ENCODE measurements at places on chromosomes 11 and 22.

DNA sequence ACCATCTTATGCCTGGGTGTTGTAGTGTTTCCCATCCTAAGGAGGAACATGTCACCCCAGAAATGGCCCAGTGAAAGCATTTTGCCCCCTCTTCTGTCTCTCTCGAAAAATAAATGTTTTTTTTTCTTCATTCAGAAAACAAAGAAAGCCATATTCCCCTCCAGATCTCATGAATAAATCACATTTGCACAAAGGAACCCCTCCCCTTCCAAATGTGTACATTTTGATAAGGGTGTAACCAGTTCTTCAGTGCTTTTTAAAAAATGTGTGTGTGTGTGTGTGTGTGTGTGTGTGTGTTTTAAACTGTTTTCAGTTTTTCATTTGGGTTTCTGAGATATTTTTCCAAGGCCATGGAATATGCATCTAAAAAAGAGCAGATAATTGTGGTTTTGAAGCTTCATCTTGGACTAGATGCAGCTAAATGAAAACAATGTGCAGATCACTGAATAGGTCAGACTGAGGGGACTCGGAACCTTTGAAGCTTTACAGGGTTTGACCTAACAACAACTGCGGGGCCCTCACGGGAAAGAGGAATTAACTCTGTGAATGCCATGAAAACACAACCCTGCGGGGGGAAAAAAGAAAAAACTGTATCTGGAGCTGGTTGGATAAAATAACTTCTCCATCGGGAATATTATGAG lies 76.4 kb downstream of the YAP1 start:
- DNase-seq, result no peak

DNA sequence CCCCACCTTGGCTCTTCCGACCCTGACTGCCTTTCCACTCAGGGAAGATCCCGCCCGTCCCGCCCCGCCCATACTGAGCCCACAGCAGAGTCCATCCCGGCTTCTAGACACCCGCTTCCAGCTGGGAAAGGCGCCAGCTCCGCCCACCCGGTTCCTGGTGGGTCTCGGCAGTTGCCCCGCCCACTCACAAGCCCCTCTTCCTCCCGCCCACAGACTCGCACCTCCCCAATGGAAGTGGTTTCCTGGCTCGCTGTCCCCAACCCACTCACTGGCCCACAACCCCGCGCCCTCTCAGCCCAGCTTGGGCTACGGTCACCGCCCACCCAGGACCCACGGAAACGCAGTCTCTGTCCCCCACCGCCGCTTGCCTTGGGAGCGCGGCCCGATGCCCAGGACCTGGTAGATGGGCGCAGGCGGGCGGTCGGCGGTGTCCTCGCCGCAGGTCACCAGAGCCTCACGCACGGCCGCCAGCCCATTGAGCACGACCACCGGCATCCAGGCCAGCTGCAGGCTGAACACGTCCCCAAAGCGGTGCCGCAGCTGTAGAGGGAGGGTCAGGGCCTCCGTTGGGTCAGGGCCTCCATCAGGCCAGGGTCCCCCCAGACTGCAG lies 22.2 kb upstream of the CYP2D6 start:
- DNase-seq, result no peak

DNA sequence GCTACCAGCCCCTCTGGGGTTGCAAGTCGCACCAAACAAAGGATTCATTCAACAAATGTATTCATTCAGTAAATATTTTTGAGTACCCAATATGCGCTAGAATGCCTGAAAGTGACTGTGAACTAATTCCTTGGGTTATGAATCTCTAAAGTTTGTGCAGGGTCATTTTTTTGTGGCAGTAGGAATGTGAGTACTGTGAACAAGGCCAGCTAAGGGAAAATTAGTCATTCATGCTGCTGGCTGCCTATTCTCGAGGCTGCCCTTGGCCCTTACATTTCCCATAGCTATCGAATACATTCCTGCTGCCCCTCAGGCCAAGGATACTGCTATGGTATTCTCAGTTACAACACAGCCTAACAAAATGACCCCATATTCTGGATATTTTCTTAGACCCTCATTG lies 141.6 kb downstream of the TRPC6 start:
- DNase-seq, result no peak

GRCh38 chr11:72037554-72038311 lies 39.0 kb downstream of the IL18BP start:
- no peak for DNase-seq

DNA sequence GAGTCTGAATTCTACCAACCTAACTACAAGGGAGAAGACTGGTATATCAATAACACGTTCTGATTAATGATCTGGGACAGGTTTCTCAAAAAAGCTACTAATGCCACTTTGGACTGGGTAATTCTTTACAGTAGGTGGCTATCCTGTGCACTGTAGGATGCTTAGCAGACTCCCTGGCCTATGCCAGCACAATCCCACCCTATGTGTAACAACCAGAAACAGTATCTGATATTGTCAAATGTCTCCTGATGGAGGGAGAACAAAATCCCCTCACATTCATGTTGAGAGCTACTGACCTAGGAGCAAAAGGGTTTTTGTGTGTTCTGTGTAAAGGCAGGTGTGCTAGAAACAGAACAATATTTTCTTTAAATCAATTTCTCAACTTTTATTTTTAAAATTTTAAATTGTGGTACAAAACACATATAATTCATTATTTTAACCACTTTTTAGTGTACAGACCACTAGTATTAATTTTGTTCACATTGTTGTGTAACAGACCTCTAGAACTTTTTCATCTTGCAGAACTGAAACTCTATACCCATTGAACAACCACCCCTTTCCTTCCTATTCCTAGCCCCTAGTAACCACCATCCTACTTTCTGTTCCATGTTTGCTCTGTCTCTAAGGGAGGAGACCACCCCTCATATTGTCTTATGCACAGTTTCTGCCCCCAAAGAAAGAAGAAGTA lies 2.1 kb upstream of the MS4A6A start:
- no peak for DNase-seq

- DNase-seq, result no peak
Observed at GRCh38 chr11:8735094-8735493, 52.5 kb downstream of the RPL27A start.

- peak; percentile 6 for DNase-seq
Observed at GRCh38 chr11:69209038-69209350, 53.3 kb downstream of the SMIM38 start.

DNA sequence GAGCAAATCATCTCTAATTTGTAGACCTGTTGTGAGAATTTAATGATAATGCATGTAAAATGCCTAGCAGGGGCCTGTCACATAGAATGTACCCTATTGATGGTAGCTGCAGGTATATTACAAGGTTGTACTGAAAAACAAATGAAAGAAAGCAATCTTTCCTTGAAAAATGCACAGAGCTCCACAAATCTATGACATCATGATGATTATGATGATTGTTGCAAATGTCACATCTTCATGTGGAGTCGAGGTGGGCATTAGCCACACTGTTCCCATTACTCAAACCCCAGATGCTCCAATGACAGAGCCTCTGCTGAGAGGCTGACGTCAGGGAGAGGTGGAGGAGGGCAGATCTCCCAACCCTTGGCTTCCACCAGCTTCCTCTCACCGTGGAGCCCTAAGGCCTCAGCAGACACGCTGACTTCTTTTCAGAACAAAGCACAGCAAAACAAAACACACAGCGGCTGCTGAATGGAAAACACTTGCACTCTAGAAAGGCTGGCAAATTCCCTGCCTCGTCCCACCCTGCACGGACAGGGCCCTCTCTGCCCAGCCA lies 298.3 kb downstream of the KIRREL3 start:
- DNase-seq, result no peak

- DNase-seq, result no peak
Observed at GRCh38 chr11:11427542-11427941, 74.5 kb upstream of the CSNK2A3 start.

GRCh38 chr22:44660051-44660830 lies 41.8 kb upstream of the PRR5 start:
- DNase-seq, result no peak

DNA sequence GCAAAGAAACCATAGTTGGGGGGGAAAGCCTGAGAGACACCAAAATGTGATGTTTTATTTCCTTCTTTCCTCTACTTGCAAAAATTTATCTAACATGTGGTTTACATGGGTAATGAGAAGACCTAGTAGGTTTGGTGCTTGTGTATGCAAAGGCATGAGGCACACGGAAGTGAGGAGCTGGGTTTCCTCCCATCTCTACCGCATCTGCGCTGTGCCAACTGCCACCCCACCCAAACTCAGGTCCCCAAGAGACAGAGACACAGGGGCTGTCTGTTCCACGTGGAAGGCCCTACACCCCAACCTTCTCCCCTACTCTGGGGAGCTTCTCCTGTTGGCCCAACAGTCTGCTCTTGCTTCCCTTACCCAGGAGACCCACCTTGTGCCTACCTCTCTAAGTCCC lies 4.8 kb downstream of the RTL6 start:
- no peak for DNase-seq

DNA sequence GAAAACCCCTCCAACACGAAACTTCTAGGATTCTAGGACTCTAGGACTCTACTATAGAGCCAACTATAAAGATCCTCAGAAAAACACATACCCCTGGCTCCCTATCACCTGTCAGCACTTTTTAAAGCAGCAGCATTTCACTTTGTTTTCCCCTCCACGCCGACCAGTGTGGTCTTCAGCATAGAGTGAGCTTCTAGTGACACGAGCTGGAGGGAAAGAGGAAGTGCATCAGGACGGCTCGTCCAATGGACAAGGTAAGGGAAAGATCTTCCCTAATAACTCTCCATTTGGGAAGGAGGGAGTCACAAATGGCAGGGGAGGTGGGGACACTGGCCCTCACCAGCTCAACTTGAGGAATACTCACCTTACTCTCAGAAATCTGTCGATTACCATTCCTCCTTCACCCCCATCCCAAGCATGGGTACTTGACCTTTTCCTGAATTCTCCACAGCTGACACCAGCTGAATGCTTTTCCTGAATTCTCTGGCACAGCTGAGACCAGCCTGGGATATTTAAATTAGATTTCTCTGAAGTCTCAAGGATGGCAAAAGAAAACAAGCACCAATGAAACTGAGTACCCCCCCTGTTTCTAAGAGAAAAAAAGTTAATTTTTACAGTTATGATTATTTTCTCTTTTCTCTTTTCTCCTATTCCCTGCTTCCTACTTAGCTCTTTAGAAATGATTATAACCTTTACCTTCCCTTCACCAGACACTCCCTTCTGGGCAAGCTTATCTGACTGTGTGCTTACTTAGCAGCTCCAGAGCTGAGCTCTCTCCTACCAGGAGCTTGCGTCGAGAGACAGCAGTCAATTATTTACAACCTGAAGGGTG lies 33.3 kb upstream of the NNMT start:
- peak; percentile 34 for DNase-seq

DNA sequence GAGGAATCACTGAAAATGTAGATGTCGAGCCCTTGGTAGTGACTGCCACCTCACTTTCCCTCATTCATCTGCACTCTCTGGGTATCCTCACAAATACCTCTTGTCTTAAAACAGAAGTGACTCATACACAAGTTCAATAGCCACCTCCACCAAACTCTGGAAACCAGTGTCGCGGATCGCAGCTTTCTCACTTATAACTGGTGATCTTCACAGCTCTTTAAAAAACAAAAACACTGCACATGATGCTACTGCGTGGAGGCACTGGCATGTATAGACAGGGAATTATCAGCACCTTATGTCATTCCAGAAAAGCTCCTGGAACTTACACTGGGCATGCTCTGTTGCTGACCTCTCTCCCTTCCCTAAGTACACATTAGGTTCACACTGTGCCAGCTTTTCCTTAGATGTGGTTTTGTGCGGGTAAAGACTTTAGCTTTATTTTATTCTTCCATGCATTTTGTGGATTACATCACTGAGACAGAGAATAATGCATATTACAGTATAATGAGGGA lies 425.5 kb upstream of the CADM1 start:
- no peak for DNase-seq

- DNase-seq, result no peak
Observed at GRCh38 chr11:129222158-129222557, 30.0 kb upstream of the ARHGAP32 start.

GRCh38 chr22:28714043-28714628 lies 27.5 kb downstream of the CHEK2 start:
- no peak for DNase-seq

GRCh38 chr11:117614728-117615127 lies 182.3 kb downstream of the DSCAML1 start:
- DNase-seq, result peak; percentile 29

GRCh38 chr11:119774172-119774763 lies 45.3 kb upstream of the NECTIN1 start:
- peak; percentile 64 for DNase-seq

- DNase-seq, result no peak
Observed at GRCh38 chr11:6682591-6682935, 577 bp downstream of the MRPL17 start.

DNA sequence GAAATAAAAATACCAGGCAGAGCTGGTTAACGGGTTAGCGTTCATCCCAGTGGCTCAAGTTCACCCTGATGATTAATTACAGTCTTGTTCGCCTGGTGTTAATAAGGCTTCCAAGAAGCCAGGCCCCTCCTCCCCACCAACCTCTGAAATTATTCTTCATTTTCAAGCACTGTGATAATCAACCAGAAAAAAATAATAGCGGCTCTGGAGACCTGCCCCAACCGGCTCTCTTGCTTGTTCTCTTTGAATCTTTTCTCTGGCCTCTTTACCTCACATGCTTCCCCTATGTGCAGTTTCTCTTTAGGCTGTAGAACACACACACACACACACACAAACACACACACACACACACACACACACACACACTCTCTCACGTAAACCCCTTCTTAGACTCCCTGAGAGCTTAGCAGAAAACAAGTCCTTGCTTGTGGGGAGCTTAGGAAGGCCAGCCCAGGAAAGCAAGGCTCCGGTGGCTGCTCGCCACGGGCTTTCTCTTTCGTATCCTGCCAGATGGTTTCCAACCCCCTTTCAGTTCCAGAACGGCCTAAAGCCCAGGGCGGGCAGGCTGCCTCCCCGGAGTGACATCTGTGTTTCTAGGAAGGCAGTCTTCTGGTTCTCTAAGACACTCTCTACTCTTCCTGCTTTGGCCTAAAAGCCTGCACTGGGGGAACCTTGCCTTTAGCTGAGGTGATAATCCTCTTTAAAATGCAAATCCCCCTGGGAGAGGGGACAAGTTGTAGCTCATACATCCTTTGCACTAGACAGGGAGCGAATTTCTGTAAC lies 106.4 kb upstream of the SESN3 start:
- DNase-seq, result peak; percentile 51

- DNase-seq, result no peak
Observed at GRCh38 chr22:23542933-23543332, 37.2 kb downstream of the IGLL1 start.

DNA sequence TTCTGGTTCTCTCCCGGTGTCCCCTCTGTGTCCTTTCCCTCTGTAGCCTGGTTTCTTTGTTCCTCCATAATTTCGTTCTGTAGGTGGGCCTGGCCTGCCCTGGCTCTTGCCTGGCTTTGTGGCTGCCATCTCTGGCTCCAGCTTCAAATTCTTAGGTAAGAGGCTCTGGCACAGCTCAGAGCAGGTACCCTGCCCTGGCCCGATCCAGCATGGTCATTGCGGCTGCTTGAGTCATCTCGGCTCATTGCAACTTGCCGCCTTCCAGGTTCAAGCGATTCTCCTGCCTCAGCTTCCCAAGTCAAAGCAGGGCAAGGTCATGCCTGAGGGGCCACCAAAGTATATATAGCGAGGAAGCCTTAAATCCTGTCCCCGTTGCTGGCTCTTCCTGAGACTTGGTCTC lies 76.0 kb downstream of the OSBP2 start:
- no peak for DNase-seq

- DNase-seq, result no peak
Observed at GRCh38 chr22:31326877-31327276, 19.3 kb downstream of the PATZ1 start.

All from WTC11 (cell line).